ENCODE measurements at places on chromosomes 2 and 18.

DNA sequence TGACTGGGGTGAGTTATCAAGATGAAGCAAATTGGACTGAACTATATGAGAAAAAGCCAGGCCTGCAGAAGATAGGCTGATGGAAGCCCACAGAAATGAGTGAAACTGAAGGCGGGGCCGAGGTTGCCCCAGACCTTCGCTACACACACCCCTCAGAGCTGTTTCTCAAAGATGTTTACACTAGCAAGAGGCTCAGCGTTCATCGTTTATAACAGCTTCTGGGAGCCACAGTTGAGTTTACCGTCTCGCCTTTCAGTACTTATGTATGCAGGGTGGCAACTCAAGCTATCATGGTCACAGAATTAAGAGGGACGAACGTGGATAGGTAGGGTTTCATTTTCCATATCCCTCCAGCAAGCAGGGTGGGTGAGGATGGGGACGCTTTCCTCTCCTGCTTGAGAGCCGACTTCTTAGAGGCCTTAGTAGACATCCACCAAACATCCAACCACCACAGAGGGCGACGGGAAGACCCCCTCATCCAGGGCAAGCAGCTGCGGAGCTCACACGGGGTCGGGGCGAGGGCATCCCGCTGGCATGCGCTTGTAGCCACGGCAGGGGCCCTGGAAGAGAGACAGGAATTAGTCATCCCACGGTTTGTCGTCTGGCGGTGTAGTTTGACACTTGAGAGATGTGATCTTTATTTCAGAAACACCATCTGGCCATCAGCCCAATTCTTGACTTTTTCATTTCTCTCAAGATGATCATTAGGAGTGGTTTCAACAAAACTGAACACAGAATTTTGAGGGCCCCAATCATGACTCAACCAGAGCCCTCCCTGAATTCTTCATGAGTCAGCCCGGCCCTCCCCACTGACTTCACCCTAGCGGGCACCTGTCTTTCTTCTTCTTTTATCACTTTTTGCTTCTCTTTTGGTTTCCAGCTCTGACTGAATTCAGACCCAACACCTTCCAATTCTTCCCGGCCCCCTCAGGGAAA lies 109.1 kb upstream of the CTDP1 start:
- ATAC-seq = peak; percentile 47

- ATAC-seq = peak; percentile 38
Observed at GRCh38 chr2:58569475-58570185, 328.5 kb upstream of the FANCL start.

DNA sequence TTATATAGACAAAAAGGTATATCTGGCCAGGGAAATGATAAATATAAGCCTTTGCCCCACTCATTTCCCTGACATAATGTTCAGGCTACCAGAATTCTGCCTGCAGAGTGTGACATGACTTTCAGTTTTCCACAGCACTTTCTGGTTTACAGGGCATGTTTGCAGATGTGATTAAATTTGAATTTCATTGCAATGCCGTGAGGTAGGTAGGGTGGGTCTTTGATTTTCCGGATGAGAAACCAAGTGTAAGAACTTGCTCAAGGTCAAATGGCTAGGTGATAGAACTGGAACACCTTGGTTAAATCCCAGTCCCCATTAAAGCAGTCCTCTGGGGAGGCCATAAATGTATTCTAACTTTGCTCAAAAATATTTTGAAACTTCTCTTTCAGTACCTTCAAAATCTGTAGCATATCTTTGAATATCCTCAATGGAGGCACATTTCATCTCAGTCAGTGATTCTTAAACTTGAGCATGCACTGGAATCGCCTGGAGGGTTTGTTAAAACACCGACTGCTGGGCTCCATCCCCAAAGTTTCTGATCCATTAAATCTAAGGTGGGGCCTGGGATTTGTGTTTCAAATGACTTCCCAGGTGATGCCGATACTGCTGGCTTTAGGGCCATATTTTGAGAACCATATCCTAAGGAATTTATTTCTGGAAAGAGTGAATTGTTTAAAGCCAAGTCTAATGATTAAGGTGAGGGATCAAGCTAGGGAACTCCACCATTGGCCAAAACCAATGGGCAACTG lies 35.0 kb downstream of the MRPL33 start:
- no peak for ATAC-seq

DNA sequence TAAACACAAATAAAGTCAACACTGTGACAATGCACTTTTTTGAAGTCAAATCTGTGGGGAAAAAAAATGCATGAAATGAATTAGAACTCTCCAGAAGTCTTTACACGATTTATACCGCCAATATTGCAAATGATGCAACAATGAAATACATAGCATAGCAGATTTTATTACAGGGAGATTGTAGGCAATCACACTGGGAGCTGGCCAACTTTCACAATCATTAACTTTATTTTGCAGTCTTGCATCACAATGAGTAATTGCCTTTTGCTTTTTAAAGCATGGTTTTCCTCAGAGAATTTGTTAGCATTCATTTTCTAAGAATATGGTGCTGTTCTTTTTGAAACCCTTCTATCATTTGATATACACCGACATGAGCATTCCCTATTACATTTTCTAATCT lies 366.4 kb upstream of the FSIP2 start:
- no peak for ATAC-seq

- no peak for ATAC-seq
Observed at GRCh38 chr2:129713337-129713736, 266.1 kb upstream of the RAB6C start.

All from activated CD4-positive, CD25-positive, alpha-beta regulatory T cell treated with anti-CD3 and anti-CD28 coated beads, Interleukin-2, amount 50 U/mL, for 24 hours (primary cell).